ENCODE measurements at places on chromosomes 16 and 17.
A peak's percentile ranks its signal among the peaks of the same experiment; 100 is the strongest.

DNA sequence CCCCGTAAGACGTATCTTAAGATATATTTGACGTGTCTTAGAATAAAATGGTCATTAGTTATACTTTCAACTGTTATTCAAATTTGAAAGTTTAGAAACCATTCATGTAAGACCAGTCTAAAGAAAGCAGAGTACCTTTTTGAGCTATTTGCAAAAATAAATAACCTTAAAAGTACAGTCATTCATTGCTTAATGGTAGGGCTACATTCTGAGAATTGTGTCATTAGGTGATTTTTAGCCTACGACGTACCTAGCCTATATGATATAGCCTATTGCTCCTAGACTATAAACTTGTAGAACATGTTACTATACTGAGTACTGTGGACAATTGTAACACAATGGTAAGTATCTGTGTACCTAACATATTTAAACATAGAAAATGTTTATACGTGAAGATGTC lies 139.2 kb downstream of the PHKB start:
- no peak for DNase-seq

DNA sequence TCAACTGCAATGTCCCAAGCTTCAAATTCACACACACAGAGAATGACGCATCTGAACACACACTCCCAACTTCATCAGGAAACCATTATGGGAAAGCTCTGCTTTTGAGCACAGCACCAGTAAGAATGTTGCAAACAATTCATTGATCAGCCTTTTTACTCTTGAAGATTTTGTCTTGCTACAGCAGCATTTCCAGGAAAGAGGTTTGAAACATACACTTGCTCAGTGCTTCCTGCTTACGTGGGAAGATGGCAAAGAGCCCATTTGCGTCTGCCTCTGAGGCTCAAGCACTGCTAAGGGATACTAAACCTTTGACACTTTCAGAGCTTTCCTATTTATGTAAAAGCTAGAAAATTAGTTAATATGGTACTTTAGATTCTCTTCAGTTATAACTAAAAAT lies 77.2 kb upstream of the MON1B start:
- DNase-seq, result no peak

- no peak for DNase-seq
Observed at GRCh38 chr17:56913000-56913311, 893 bp downstream of the TRIM25 start.

DNA sequence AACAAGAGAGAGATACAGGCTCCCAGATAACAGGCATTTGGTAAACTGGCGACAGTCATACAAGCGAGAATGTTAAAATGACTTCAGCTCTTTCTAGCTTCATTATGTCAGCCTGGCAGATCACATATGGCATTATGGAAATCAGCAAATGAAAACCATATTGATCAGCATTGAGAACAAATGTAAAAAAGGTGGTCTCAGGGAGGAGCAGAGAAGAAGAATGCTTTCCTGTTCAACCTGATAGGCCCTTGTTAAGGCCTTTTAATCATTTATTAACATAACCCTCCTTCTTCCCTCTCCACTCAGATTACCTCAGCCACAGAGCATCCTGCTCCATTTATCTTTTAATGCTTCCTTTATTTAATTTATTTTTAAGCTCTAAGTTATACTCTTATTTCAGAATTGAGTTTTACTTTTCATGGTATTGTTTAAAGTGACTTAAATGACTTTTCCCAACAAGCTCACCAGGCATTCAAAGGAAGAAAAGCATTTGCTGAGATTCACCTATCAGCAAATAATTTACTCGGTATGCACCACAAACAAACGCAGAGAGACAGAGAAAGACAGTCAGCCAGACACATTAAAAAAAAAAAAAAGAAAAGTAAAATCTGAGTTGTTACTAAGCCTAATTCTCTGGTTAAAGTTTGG lies 243.9 kb upstream of the TBX2 start:
- DNase-seq, result no peak

GRCh38 chr16:27174007-27174406 lies 29.3 kb upstream of the KDM8 start:
- DNase-seq, result peak; percentile 20

DNA sequence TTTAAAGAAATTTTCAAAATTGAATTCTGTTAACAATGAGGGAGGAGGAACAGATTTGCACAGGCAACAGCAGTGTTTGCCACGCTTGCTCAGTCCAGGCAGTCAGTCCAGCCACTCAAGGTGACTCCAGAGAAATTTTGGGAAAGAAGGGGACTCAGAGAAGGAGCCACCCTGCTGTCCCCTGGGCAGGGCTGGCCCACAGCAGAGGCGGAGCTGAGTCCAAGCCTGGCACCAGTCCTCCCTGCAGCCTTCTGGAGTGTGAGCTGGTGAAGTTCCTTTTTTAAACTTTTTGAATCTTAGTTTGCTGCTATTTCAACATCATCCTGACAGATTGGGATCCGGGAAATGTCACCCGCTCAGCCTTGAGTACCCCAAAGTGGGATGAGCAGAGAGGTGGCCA lies 14.5 kb upstream of the SLC47A2 start:
- no peak for DNase-seq

DNA sequence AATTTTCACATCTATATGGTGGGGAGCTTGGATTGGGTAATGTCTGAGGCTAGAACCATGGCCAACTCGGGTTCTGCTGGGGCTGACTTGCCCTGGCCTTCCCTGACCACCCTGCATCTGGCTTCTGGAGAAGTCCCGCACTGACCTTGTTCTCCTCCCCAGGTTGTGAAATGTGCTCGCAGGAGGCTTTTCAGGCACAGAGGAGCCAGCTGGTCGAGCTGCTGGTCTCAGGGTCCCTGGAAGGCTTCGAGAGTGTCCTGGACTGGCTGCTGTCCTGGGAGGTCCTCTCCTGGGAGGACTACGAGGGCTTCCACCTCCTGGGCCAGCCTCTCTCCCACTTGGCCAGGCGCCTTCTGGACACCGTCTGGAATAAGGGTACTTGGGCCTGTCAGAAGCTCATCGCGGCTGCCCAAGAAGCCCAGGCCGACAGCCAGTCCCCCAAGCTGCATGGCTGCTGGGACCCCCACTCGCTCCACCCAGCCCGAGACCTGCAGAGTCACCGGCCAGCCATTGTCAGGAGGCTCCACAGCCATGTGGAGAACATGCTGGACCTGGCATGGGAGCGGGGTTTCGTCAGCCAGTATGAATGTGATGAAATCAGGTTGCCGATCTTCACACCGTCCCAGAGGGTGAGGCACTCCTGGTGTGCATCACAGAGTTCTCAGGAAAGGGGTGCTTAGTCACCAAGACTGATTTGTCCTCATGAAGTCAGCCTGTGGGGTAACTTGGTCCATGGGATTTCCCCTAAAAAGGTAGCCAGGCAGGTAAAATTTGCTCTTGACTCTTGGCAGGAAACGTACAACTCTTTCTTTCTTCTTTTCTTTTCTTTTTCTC lies 6.1 kb downstream of the NOD2 start:
- DNase-seq, result no peak

- DNase-seq, result no peak
Observed at GRCh38 chr17:65079489-65079900, 23.0 kb upstream of the GNA13 start.

DNA sequence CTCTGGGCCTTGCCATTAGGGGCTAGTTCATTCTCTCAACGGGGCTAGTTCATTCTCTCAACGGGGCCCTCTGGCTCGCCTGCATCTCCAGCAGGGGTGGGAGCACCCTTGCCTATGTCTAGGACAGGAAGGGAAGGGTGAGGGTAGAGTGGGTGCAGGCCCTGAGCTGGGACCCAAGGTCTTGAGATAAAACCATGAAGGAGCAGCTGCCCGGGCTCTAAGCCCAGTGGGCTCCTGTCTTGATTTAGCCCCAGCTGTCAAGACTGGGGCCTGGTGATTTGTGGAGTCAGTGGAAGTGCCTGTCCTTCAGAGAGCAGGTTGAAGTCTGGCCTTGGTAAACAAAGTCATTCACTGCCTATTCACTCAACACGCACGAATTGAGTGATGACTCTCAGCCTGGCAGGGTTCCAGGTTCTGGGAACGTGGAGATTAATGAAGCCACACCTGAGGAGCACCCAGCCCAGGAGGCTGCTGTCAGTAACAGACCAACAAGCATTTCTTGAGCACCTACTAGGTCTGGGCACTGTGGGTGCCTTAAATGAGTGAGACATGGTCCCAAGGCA lies 35.4 kb downstream of the WNT3 start:
- peak; percentile 83 for DNase-seq

DNA sequence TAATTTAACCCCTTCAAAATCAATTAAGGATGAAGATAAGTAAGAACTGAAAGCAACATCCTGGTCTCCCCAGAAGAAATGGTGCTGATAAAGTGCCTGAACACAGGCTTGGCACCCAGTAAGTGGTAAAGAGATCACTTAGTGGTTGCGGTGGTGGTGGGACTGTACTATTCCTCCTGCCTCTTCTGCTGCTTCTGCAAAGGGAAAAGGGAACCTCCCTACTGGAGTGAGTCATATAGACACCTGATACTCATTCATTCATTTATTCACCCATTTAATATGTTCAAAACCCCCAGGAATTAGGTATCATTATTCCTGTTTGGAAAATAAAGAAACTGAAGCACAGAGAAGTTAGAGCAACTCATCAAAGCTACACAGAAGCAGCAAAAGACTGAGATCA lies 60.6 kb downstream of the CDYL2 start:
- DNase-seq, result no peak

DNA sequence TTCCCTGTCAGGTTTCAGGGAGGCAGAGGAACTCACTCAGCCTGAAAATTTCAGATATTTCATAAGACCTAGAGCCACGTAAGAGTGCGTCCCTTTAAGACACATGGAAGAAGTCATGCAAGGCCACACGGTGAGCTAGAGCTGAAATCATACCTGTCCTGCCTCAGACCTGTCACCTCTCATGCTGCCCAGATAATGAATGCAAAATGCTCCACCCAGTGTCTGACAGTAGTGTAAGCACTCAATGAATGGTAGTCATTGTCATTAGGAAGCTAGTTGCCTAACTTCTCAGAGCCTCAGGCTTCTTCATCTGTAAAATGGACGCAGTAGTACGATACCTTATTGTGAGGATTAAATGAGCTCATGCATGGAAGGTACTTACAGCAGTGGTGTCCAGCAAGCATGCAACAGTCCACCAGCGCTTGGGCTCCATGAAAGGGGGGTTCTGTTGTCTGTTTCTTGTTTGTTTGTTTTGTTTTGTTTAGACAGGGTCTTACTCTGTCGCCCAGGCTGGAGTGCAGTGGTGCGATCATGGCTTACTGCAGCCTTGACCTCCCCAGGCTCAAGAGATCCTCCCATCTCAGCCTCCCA lies 60.7 kb downstream of the WSB1 start:
- no peak for DNase-seq

DNA sequence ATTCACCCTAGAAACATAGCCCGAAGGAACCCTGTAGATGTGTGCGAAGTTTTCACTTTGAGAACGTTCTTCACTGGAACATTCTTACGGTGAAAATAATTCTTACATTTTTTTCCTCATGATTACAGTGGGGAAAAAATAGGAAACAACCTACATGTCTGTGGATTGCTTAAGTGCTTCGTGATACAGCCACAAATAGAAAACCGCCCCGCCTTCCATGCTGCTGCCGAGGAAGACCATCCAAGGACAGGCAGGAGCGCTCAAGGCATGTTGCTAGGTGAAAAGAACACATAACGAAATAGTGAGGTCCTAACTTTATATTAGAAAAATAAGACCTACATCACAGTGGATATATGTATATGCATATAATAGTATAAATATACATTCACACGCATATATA lies 78.8 kb downstream of the BMERB1 start:
- DNase-seq, result no peak

- no peak for DNase-seq
Observed at GRCh38 chr17:28020515-28020914, 22.0 kb upstream of the NLK start.

GRCh38 chr16:79402356-79402755 lies 198.2 kb downstream of the MAF start:
- peak; percentile 93 for DNase-seq

GRCh38 chr17:319266-319665 lies 33.3 kb downstream of the RPH3AL start:
- no peak for DNase-seq

GRCh38 chr16:60741810-60742209 lies 1294.4 kb downstream of the CDH8 start:
- DNase-seq, result no peak

- peak; percentile 26 for DNase-seq
Observed at GRCh38 chr16:53945996-53946395, 242.0 kb downstream of the FTO start.

DNA sequence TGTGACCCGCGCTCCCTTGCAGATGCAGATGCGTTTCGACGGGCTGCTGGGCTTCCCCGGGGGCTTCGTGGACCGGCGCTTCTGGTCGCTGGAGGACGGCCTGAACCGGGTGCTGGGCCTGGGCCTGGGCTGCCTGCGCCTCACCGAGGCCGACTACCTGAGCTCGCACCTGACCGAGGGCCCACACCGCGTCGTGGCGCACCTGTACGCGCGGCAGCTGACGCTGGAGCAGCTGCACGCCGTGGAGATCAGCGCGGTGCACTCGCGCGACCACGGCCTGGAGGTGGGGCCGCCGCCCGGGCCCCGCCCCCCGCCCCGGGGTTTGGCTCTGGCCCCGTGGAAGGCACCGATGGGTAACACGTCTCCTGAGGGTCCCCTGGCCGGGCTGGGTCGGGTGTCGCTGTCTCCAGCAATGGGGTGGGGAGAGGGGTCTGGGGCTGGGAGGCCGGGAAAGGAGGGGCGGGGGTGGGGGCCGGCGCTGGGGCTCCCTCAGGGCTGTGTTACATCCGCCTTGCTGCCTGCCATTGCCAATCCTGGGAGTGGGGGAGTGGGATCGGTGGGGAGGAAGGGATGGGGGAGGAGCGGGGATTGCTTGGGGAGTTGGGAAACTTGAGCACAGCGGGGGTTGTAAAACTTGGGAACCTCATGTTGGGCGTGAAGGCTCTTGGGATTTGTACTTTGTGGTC lies 737 bp downstream of the NUDT16L1 start:
- peak; percentile 68 for DNase-seq

- DNase-seq, result no peak
Observed at GRCh38 chr16:27645396-27645795, 95.5 kb downstream of the KATNIP start.

DNA sequence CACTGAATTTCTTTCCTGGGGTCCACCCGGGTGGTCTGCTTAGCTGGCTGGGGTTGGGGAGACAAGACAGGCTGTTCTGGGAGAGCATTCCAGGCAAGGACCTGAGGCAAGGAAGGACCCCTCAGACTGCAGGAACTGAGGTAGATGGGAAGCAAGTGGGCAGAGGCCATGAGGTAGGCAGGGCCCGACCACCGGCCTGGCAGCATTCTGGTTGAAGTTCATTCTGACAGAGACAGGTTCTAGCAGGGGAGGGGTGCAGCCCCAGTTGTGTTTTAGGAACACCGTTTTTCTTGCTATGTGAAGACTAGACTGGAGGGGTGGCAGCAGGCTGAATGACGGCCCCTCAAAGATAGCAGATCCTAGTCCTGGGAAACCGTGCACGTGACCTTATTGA lies 17.5 kb downstream of the B9D1 start:
- DNase-seq, result no peak

- DNase-seq, result no peak
Observed at GRCh38 chr17:48925251-48925990, 17.2 kb downstream of the UBE2Z start.

- no peak for DNase-seq
Observed at GRCh38 chr17:17749025-17749772, 67.9 kb downstream of the RAI1 start.

DNA sequence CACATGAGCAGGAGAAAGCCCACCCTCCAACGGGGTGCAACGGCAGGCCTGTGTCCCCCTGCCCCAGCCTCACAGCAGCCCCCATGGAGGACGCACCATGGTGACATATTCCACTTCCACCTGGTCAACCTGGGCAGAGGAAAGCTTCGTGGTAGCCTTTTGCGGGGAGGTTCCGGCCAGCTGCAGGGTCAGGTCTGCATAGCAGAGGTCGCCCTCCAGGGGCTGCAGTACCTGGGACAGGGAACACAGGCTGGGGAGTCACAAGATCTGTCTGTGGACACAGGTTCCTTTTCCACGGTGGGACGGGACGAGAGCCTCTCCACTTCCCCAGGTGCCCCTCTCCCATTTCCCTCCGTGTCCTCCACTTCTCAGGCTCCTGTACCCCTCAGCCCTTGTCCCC lies 17.1 kb downstream of the CD300LF start:
- DNase-seq, result no peak

All from large intestine (tissue), 12 donors.